Natural killer cell treated with Interleukin-12 subunit alpha and Interleukin-12 subunit beta and Interleukin-15 and Interleukin-18, amount 100 ng/mL, for 72 hours (primary cell): ENCODE measurements at places on chromosomes 5 and 9.

DNA sequence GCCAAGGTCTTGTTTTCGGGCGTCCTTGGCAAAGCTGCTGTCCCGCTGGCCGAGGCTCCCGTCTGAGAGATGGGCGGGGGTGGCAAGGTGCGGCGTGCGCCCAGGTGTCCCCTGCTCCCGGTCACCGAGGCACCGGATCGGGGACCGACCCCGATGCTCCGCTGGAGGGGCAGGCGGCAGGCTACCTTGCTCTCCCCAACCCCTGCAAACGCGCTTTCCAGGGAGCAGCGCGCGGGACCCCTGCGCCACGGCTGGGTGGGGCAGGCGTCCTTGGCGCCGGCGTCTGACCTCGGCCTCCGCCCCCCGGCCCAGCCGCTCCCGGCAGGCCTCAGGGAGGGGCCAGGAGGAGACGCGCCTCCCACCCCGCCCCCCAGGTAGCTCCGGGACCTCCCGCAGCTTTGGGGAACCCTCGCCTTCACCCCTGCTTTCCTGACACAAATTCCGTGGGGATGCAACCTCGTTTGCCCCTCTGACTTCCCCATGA lies 551 bp downstream of the N4BP3 start:
- DNase-seq = no peak

DNA sequence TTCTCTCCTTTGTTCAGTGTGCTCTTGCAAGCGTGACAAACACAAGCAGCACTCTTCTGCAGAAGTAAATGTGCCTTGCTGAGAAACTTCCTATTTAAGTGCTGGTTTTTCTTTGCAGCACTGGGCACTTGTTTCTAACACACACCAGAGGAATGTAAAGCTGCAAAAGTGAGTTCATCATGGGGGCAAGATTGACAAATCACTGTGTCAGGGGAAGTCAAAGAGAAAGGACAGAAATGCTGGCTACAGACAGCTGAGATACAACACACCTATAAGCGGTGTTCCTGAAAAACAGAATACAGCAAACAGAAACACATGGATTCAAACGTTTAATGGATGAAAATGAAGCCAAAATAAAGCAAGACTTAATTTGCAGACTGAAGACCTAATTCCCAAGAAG lies 19.6 kb downstream of the ROR2 start:
- DNase-seq = no peak

DNA sequence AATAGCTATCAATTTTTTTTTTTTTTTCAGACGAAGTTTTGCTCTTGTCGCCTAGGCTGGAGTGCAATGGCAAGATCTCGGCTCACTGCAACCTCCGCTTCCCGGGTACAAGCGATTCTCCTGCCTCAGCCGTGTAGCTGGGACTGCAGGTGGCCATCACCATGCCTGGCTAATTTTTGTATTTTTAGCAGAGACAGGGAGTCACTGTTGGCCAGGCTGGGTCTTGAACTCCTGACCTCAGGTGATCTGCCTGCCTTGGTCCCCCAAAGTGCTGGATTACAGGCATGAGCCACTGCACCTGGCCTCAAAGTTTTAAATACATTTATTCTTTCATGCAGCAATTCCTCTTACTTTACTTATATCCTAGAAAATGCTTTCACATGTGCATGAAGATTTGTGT lies 17.6 kb downstream of the TRIM14 start:
- no peak for DNase-seq

DNA sequence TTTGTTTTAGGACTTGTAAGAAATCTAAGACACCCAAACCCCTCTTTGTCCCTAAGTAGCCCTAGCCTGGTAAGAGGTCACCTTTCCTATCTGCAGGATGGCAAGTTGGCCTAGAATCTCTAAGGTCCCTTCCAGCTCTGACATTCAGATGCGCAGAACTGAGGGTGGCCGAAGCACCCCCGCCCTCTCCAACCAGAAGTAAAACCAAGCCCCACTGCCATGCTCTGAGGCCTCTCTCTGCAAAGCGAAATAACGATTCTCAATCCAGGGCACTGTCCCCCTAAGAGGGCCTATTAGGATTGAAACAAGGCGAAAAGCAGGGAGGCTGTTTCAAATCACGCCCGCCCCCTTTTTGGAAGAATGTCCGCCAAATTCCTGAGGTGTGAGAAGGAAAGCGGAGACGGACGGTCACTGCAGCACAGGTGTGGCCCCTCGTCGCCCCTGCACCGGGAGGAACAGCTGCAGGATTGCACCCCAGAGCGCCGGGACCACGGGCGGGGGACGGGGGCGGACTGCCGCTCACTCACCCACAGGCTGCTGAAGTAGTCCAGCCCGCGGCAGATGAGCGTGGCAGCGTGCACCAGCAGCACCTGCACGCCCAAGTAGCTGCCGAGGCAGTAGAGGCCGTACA lies 824 bp downstream of the TMEM245 start:
- peak; percentile 62 for DNase-seq

GRCh38 chr9:3224931-3225330 lies 300.9 kb downstream of the RFX3 start:
- DNase-seq = no peak

- DNase-seq = no peak
These were observed 182.5 kb upstream of the CDH12 start for GRCh38 chr5:23035555-23036090.

GRCh38 chr5:76604838-76605237 lies 18.4 kb downstream of the F2RL2 start:
- no peak for DNase-seq

DNA sequence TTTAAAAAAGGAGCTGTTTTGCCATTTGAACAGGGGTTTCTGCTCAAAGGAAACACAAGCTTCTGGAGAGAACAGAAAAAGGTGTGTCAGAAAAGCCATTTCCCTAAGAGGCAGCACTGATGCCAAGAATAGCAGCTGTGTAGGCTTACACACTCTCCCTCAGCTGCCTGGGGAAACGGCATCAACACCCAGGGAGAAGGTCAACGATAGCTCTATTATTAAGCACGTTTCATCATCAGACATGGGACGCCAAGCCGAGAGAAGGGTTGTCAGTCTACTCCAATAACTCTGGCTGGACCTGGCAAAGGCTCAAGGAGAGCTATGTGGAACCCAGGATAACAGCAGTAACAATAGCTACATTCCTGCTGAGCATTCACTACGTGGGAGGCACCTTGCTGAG lies 314.2 kb downstream of the CDK5RAP2 start:
- DNase-seq = no peak
